Astrocyte (in vitro differentiated cells and primary cell): ENCODE measurements at places on chromosomes 4 and X. TPM values are rescaled to one million over a fixed set of nuclear protein-coding genes. Genes with fewer than 3 reads are reported as not detected.

The NUDT10 gene
- total RNA-seq, result 5.6 and 6.6 TPM in 2 replicates

The CLCN4 gene
- 5.9 and 7.2 TPM in 2 replicates for total RNA-seq

GRCh38 chr4:8434251-8435073 is 6.1 kb downstream of the ACOX3 start:
- H3K4me1 ChIP-seq, result peaks cover 3% of the 10 kb centered on the region
- no peaks in the 10 kb centered on the region for H3K27me3 ChIP-seq
- H3K36me3 ChIP-seq, result no peaks in the 10 kb centered on the region
- DNase-seq, result no peak
- H3K27ac ChIP-seq, result no peak overlapping the region

The NAT8L gene
- 1.2 and 1.6 TPM in 2 replicates for total RNA-seq

The PRPS2 gene
- total RNA-seq, result 11.8 and 12.6 TPM in 2 replicates

The RCHY1 gene
- total RNA-seq, result 35.3 and 40.7 TPM in 2 replicates

- no peak for DNase-seq
- H3K27ac ChIP-seq, result no peak overlapping the region
- H3K36me3 ChIP-seq, result no peaks in the 10 kb centered on the region
- no peak overlapping the region for H3K4me3 ChIP-seq
Measured at GRCh38 chr4:100555611-100556337, 38.0 kb upstream of the EMCN start.

The VCX2 gene
- total RNA-seq, result not detected in 2 replicates

The SLIT2 gene
- total RNA-seq, result 6.4 and 11.2 TPM in 2 replicates

DNA sequence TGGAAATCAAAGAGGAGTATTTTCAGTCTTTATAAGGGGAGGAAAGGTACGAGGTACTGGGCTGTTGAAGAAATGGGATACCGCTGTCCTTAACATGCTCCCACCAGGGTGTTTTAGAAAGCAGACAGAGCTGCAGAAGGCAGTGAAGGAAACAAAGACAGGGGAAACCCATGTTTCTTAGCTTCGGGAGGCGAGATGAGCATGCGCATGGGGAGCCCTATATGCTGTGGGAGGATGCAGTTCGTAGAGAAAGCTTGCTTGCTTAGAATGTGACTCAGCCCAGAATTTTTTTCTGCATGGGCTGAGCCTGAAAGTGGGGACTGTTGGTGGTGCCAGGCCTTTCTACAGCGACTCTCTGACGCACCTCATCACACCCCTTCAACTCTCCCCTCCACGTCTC is 28.8 kb upstream of the SCOC start:
- H3K27me3 ChIP-seq, result no peaks in the 10 kb centered on the region
- DNase-seq, result peak; percentile 18
- no peaks in the 10 kb centered on the region for H3K36me3 ChIP-seq
- H3K27ac ChIP-seq, result no peak overlapping the region
- H3K4me1 ChIP-seq, result no peaks in the 10 kb centered on the region

The EPHA5 gene
- total RNA-seq, result 1.2 and 1.3 TPM in 2 replicates

GRCh38 chr4:163806653-163807052 is 312.2 kb downstream of the TMA16 start:
- no peaks in the 10 kb centered on the region for H3K27me3 ChIP-seq
- no peak overlapping the region for H3K4me3 ChIP-seq
- H3K27ac ChIP-seq, result no peak overlapping the region
- no peaks in the 10 kb centered on the region for H3K36me3 ChIP-seq
- peak; percentile 12 for DNase-seq

DNA sequence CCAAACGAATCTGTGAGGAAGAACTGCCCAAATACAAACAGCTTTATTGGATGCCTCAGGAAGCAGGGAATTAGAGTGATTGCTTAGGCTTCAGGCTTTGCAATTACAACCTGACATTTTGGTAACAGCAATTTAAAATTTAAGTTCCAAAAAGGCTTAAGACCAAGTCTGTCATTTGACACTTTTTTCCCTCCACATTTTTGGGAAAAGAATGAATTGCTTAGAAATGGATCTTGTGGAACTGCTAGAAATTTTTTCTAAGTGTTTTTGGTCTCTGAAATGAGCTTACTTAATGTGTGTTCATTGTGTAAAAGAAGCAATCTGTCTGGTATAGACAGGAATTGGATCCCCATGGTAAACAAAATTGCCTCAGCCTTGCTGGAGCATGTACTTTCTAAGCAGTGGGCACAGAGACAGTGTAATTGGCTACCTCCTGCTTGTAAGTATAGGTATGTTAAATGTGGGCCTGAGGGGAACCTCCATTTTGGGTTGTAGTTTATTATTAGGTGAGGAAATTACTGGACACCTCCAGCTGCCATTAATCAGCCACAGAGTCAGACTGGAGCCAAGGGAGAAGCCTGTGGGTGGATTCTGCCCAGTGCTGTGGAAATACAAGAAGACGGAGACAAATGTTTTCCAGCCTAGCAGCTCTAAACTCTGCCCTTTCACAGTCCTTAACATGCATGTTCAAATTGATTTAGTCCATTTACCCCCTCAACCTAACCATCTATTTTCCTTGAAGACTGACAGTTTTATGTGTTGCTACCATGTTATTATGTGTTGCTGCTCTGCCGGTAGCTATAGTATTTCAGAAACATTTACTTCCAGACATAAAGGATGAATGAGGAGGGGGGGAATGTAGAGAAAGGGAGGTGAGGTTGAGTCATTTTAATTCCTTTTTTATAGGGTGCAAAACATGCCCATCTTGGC is 473.0 kb downstream of the SPRY1 start:
- no peak overlapping the region for H3K4me3 ChIP-seq
- H3K27ac ChIP-seq, result no peak overlapping the region
- no peaks in the 10 kb centered on the region for H3K27me3 ChIP-seq
- peak; percentile 43 for DNase-seq
- H3K4me1 ChIP-seq, result no peaks in the 10 kb centered on the region

DNA sequence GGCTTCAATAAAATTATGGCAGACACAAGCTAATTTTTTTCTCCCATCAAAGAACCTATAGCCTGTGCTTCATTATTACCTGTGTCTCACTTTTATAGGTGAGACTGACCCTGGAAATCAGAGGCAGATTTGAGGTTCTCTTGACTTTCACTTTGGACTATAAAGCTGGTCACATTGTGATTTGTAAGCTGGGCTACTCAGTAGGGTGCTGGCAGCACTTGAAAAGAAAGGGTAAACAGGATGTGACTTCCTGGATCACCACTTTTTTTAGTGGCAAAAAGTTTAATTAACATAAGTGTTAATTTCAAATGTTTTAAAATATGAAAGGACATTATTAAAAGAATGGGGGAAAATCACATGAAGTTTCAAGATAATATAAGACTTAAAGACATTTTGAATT is 50.6 kb upstream of the GATB start:
- H3K4me3 ChIP-seq, result no peak overlapping the region
- H3K36me3 ChIP-seq, result no peaks in the 10 kb centered on the region
- DNase-seq, result no peak
- H3K27ac ChIP-seq, result no peak overlapping the region

The AKAP14 gene
- total RNA-seq, result not detected in 2 replicates

DNA sequence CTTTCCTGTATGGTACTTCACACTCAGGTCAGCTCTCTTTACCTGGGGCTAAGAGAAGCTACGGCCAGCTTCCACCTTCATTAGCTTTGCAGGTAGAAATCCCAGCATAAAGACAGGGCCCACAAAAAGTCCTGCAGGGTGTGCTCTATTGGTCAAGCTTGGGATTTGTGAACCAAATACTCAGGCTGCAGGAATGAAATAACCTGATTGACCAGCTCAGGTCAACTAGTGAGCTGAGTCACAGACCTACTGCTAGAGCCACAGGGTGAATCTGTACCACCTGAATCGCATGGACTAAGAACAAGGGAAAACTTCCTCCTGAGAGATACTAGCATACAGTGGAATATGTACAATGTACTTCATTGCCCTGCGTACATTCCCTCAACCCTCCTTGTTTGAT is 172.2 kb downstream of the HHIP start:
- H3K27me3 ChIP-seq, result no peaks in the 10 kb centered on the region
- no peaks in the 10 kb centered on the region for H3K36me3 ChIP-seq
- no peak overlapping the region for H3K4me3 ChIP-seq
- DNase-seq, result no peak
- no peak overlapping the region for H3K27ac ChIP-seq

DNA sequence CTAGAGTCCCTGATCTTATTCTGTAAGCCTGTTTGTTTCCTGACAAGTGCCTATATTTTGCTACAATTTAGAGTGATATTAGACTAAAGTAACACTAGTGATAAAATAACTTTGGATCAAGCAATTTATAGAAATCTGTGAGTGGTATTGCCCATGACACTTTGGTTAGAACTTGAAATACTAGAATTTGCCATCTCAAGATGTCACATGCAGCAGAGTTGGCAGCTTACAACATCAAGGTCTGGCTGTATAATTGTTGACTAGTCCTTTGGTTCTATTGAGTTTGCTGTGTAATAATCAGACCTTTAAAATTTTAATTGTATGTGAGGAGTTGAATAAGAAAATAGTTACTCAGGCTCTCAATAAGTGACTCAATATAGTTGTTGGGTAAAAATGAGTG is 167.1 kb downstream of the RAPGEF2 start:
- H3K4me1 ChIP-seq, result peaks cover 30% of the 10 kb centered on the region
- DNase-seq, result no peak
- no peaks in the 10 kb centered on the region for H3K27me3 ChIP-seq
- no peaks in the 10 kb centered on the region for H3K36me3 ChIP-seq

DNA sequence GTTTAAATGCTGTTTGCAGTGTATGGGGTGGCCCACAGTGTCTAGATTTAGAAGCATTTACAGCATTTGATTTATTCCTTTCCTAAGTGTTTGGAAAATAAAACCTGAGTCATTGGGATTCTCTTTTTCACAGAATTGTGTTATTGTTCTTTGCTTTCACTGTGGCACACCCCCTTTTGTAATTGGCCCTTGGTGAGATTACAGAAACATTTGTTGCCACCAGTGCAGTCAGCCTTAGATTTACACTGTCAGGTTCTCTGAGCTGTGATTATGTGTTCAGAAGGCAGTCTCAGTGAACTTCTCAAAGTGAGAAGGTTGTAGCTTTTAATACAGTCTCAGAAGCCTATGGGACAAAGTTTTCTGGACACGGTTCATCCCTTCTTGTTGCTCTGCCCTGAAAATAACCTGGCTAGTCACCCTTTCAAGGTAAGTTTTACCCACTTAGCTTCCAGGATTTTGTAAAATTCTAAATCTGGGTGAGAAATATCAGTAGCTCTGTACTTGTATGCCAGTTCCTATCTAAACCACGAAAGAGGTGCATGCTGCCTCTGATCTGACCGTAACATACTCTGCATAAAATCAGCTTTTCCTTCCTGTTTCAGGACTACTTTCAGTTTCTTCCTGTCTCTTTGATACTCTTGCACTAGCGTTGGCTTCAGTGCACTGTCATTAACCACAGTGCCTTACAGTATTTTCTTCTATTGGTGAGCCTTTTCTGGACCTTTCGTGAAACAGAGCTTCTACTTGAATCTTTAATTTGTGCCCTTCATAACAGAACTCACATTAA is 12.6 kb downstream of the RUFY3 start:
- H3K4me3 ChIP-seq, result peak overlapping the region; percentile 50
- DNase-seq, result peak; percentile 47
- no peaks in the 10 kb centered on the region for H3K36me3 ChIP-seq

DNA sequence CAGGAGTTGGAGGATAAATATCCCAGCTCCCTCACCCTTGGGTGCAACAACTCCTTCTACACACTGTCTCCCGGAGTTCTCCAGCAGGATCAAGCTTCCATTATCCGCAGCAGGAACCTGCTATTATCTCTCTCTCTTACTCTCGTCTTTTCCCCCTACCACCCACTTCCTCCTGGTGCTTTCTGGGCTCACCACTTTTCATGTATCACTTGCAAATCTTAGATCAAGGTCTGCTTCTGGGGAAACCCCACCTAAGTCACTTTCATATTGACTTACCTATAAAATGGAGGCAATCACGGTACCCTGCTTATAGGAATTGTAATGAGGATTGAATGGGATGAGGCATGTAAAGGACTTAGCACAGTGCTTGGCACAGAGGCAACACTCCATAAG is 589.5 kb downstream of the BCOR start:
- no peak overlapping the region for H3K4me3 ChIP-seq
- no peak for DNase-seq
- H3K36me3 ChIP-seq, result no peaks in the 10 kb centered on the region

The TMSB15B gene
- 6.3 and 8.0 TPM in 2 replicates for total RNA-seq

The TMPRSS11B gene
- total RNA-seq, result 0.22 and 0.27 TPM in 2 replicates

DNA sequence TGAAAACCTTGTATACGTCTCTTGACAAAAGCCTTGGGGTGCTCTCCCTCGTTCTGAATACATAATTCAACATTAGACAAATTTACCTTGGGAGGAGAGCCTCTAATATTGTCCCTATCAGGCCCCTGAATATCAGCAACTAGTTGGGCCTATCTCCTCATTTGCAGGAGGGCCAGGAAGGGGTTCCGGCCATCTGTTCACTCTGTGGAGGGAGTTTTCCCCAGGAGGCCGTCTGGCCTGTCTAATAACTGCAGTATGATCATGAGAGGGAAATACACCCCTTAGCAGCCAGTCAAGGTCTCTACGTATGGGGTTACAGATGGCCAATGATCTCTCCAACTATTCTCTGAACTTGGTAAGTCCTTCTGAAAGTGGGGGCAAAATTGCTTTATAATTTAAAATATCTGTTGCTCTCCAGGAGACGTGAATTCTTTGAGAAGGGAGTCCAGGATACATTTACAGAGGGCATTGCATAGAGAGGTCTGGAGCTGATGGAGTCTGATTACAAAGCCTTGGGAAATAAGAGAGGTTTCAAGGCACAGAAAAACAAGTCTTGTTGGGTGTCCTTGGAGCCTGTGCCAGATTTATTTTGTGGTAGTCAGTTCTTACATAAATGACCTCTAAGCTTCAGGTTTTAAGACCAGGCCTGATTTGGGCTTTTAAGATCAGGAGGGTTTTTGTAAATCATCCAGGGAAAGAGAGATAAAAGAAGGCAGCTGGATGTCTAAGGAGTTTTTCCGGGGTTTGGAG is 48.2 kb upstream of the UXT start:
- DNase-seq, result no peak
- no peaks in the 10 kb centered on the region for H3K36me3 ChIP-seq
- no peaks in the 10 kb centered on the region for H3K4me1 ChIP-seq

DNA sequence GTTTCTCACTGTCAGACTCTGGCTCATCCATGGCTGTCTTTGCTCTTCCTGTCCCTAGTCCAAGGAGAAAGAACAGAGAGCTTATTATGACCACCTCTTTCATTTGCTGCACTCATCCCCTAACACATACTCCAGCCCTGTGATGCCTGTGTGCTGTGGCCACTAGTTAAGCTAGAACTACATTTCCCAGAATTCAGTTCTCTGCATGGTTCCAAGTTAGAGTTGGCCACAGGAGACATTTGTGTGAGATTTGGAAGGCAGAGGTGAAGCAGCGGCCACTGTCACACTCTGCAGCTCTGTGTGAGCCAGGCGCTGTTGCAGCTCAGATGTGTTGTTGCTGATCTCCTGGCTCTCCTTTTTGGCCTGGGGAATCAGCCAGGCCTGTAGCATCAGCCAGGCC is 188.2 kb upstream of the ATP6AP2 start:
- H3K4me1 ChIP-seq, result no peaks in the 10 kb centered on the region
- H3K27me3 ChIP-seq, result no peaks in the 10 kb centered on the region
- DNase-seq, result no peak
- H3K27ac ChIP-seq, result no peak overlapping the region
- no peak overlapping the region for H3K4me3 ChIP-seq
